ENCODE measurements at places on chromosomes 13 and 19.

- no peak for DNase-seq
These were observed 373 bp downstream of the TNFAIP8L1 start for GRCh38 chr19:4639531-4640246.

DNA sequence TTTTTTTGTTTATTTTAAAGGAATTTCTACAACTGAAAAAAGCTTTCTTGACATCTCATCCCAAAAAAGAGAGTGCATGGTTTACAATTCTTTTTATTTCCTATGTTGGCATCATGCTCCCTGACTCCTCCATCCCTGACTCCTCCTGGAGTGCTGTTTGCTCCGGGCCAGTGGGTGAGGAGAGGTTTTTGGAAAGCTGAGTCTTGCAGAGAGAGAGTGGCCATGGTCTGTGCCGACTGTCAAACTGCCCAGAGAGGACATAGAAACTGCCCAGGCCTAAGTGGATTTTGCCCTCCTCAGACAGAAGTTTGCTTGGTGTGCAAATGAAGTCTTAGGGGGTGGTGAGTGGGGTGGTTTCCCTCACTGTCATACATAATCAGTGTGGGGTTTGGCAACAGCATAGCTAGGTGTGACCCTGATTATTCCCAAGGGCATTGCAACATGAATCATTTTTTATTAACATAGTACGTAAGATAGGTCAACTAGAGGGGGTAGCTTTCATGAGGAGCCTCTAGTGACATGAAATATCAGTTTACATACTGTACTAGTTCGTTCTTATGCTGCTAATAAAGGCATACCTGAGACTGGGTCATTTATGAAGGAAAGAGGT lies 179.8 kb upstream of the UBL3 start:
- no peak for DNase-seq

- DNase-seq = no peak
These were observed 5.0 kb downstream of the TLE5 start for GRCh38 chr19:3057275-3057714.

- no peak for DNase-seq
These were observed 85.0 kb downstream of the GGACT start for GRCh38 chr13:100503622-100504021.

DNA sequence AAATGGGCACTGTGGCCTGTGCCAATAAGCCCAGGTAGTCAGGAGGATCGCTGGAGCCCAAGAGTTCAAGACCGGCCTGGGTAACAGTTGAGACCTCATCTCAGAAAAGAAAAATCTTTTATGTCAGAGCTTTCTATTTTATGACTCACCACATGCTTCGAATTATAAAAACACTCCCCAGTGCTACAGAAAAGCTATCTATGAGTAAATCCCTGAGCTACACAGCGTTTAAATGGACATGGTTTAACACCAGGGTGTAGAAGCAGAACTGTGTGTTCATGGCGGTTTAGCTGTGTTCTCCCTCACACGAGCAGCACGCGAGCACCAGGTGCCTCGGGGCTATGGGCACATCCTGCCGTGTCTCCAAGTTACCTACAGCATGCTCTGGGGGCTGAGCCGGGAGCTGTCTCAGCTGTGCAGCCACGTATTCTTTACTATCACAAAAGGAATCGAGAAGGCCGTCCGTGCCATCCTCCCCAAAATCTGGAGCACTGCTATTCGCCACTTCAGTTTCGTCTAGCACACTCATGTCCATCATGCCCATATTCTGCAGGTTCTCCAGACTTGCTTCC lies 6.7 kb downstream of the SAFB2 start:
- DNase-seq = no peak

GRCh38 chr13:114061744-114062143 lies 70.7 kb downstream of the RASA3 start:
- no peak for DNase-seq

GRCh38 chr13:72986197-72986596 lies 72.6 kb upstream of the KLF5 start:
- DNase-seq = no peak

- DNase-seq = no peak
These were observed 762.2 kb downstream of the EFNB2 start for GRCh38 chr13:105773241-105773640.

DNA sequence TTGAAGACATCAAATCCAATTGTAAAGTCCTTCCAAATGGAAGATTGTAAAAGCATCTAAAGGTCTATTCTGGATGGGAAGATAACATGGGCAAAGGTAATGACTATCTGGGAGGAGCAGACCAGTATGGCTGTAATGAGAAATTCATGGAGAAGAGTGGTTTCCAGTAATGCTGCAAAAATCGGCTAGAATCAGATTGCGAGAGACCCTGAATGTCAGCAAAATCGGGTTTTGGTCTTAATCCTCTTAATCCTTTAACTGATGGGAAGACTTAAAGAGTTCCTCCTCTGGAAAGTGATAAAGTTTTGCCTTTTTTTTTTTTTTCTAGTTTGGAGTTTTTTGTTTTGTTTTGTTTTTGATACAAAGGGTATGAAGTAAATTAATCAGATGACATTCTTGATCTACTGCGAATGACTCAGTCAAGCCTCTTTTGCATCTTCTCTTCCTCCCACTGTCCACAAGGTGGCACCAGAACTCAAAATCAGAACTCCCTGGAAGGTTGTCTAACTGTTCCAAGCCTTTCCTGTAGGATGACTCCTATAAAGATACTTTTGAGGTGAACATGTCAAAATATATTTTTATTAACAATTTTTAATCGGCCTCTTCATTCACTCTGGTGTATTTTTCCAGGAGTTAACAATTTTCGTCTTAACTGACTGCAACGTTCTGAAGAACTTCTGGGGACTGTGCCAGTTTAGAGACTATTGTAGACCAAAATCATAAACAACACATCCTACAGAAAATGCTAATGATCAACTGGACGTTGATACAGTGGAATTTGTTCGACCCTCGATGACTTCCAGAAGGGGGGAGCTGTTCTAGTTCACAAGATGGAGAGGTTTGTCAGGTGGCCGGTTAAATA lies 213.3 kb upstream of the MIR17HG start:
- DNase-seq = peak; percentile 18

GRCh38 chr13:41411522-41411921 lies 45.8 kb upstream of the RGCC start:
- DNase-seq = peak; percentile 12

DNA sequence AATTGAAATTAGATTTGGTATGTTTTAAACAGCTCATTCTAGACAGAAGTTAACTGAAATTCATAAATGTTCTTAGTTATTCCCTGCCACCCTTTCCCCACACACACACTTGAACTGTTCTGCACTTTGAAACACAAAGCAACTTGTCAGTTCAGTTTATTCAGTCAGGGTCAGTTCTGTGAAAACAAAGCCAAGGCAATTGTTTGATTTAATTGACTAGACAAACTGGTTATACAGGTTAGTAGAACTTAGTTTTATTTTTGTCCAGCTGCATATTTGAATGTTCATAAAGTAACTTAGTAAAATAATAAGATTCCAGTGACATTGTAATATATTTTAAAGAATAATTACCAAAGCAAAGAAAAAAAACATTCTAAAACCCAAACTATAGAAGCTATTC lies 98.3 kb upstream of the KLF5 start:
- DNase-seq = no peak

DNA sequence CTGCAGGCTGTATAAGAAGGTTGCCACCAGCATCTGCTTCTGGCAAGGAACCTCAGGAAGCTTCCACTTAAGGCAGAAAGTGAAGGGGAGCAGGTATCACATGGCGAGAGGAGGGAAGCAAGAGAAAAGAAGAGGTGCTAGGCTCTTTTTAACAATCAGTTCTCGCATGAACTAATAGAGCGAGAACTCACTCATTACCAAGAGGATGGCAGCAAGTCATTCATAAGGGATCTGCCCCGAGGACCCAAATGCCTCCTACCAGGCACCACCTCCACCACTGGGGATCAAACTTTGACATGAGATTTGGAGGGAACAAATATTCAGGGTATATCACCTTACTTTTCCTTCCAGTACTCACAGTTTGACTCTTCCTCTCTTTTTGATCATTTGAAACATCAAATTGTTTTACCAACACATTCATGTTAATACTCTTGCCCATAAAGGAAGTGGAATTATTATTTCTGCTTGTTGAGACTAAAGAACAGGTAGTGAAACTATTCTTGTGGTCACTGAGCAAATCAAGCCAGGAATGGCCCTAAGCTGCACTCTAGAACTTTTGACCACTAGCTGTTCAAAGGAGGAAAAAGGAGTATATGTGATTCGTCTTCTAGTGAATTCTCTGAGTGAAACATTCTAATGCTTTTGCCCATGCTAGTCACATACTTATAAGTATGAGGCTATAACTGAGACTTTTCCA lies 45.0 kb downstream of the LACC1 start:
- no peak for DNase-seq

GRCh38 chr13:51348069-51348967 lies 8.8 kb downstream of the SERPINE3 start:
- no peak for DNase-seq

DNA sequence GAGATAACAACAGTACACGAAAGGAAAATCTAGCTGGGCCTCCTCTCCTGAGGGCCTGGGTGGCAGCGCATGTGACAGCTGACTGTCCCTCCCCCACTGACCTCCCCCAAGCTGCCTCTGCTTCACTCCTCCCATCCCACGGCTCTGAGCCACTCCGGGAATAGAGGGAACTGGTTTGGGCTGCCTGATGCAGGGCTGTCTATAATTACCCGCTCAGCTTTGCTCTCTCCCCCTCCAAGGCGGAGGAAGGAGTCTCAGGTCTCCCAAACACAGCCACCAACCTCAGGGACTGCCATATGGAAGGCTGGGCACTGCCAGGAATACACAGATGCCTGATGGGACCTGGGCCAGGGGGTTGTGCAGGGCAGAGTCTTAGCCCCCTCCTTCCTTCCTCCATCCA lies 7.9 kb downstream of the NAPA start:
- DNase-seq = no peak

- no peak for DNase-seq
These were observed 21.8 kb downstream of the TSKS start for GRCh38 chr19:49741210-49741844.

GRCh38 chr19:18577365-18577914 lies 5.8 kb downstream of the UBA52 start:
- no peak for DNase-seq

GRCh38 chr19:7781157-7781556 lies 18.1 kb downstream of the CLEC4M start:
- DNase-seq = no peak

GRCh38 chr19:12202250-12202649 lies 39.4 kb downstream of the ZNF136 start:
- DNase-seq = peak; percentile 60

- DNase-seq = no peak
These were observed 9.1 kb downstream of the ZNF100 start for GRCh38 chr19:21758296-21758695.

DNA sequence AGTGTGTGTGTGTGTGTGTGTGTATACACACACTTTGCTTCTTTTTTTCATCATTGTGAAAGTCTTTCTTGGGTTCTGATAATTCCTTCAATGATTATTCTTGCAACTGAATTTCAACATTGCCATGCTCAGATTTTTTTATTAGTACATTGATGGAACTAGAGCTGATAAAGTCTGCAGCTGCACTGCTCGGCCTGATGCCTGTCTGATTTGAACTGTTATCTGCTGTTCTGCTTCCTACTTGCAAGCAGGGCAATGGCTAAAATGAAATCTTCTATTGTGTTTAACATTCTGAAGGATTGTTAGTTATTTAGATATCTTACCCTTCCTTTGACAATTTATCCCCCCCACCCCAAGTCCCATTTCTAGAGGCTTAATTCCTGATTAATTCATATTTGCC lies 61.3 kb downstream of the OLFM4 start:
- no peak for DNase-seq

DNA sequence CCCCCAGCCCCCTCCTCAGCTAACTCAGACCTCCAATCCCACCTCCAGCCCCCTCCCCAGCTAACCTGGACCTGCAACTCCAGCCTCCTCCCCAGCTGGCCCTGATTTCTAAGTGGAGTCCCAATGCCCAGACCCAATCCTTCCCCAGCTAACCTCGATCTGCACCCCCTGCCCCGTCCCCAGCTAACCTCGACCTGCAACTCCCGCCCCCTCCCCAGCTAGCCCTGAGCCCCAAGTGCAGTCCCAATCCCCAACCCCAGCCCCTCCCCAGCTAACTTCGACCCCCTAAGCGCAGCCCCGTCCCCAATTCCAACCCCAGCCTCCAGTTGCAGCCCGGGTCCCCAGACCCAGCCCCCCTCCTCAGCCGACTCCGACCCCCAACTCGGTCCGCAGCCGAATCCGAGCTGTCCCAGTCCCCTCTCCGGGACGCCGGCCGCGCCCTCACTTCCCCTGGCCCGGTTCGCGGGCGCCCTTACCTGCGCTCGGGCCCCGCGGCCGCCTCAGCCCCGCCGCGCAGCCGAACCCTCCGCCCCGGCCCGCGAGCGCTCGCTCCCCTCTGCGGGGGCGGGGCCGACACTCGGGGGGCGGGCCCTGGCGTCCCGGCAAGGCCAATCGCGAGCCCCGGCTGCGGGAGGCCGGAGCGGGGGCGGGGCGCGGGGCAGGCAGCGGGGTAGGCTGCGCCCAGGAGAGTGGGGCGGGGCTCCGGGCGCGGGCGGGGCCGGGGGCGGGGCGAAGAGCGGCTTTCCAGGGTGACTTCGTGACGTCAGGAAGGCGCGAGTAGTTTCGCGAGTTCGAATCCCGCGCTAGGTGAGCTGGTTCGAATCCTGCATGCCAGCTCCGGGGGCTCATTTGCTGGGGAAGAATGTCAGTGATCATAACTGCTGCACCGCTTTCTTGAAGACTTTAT lies at the start of gene GNG7:
Gene GNG7 (minus strand): TSS at position 525 of the 907 bp plus-strand sequence. CDS start 182,006 bp downstream, outside the sequence.
- peak; percentile 97 for DNase-seq

GRCh38 chr19:45629704-45630103 lies 9.5 kb downstream of the EML2 start:
- no peak for DNase-seq

- no peak for DNase-seq
These were observed 14.7 kb downstream of the MIER2 start for GRCh38 chr19:329876-330275.

GRCh38 chr13:46185634-46186033 lies 3.7 kb upstream of the LCP1 start:
- DNase-seq = no peak

DNA sequence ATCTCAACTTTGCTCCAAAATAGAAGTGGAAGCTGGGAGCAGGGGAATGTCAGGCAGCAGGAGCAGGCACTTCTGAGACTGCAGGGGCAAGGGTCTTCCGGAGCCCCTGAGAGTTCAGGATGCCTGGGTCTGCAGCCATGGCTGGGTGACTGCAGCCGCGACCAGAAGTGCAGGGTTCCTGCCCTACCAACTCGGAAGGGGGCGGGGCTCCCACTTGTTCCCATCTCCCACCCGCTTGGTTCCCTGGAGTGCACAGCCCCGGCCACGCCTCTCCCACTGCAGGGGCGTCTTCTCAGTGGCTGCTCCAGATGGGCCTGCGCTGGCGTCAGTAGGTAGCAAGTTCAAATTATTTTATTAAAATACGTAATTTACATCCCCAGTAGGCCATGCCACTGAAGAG lies 1631.7 kb downstream of the OLFM4 start:
- DNase-seq = no peak

GRCh38 chr13:46168783-46169182 lies 13.2 kb downstream of the LCP1 start:
- DNase-seq = no peak

Data from stimulated activated naive CD8-positive, alpha-beta T cell treated with anti-CD3 and anti-CD28 coated beads, Interleukin-15, Interleukin-2, amounts not matched to agents 100 U/mL and 50 U/mL, for 24 hours (primary cell).